NCI-H2029 treated with DMSO at 0.1 percent for 48 hours (cell line): ENCODE measurements at places on chromosomes 2 and 18.

DNA sequence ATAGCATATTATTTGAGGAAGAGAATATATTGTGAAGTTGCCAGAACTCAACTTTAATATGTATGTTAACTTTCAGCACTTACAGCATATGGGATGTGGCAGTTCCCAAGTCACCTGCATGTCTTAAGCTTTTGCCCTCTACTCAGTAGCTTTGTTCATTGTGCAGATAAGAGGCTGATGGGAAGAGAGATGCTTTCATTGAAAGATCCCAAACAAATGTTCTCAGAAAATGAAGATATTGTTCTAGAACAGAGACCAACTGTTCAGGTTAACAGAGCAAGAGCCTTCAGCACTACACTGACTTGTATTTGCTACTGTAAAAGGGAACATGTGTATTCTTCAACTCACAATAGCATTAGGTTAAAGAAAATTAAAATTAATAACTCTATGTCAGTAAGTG lies 28.1 kb downstream of the GAREM1 start:
- DNase-seq = no peak

GRCh38 chr2:101545950-101546349 lies 71.0 kb upstream of the RFX8 start:
- no peak for DNase-seq

DNA sequence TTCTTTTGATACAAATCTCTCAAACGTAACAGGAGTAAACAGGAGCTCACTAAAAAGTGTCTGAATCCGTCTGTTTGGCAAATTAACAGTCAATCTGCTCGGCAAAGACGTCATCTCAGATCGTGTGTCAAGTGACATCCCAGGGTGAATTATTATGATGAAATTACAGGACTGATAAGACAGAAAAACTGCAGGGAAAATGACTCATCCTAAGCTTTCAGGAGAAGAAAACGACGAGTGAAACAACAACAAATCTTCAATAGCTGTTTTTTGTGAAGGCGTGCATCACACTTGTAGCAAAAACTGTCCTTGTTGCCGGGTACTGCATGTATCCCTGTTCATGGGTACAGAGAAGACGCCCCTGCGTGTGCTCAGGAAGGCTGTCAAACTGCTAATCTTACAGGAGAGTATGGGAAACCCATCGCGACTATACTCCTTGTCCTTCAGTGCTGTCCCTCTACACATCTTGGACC lies 24.9 kb downstream of the EPB41L3 start:
- DNase-seq = no peak

DNA sequence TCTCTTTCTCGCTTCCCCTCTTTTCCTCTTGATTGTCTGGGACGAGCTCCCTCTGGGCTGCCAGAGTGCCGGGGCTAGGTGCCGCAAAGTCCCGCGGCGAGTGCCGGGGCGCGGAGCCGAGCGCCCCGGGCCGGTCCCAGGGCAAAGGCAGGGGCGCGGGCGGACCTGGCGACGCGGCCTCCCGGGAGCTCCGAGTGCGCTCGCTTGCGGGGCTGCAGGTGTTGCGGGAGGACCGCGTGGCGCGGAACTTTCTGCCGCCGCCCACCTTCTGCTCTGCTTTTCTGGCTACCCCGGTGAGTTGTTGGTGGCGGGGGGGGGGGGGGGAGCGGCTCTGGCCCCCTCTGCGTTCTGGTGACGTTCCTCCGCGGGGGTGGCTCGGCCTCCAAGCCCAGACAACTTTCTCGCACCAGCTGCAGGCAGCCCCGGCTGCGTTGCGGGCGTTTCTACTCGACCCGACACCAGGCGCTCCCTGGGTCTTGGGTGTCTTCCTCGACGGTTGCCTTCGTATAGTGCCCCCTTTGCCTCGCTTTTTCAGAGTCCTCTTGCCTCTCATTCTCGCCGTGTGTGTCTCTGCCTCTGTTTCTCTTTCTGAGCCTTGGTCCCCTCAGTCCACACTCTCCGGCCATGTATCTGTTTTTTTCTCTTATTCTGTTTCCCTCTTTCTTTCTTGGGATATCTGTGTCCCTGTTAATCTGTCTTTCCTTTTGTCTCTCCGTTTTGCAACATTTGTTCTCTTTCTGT lies 759 bp downstream of the GALNT13 start:
- no peak for DNase-seq

GRCh38 chr2:148613231-148614013 lies 31.1 kb upstream of the EPC2 start:
- no peak for DNase-seq

DNA sequence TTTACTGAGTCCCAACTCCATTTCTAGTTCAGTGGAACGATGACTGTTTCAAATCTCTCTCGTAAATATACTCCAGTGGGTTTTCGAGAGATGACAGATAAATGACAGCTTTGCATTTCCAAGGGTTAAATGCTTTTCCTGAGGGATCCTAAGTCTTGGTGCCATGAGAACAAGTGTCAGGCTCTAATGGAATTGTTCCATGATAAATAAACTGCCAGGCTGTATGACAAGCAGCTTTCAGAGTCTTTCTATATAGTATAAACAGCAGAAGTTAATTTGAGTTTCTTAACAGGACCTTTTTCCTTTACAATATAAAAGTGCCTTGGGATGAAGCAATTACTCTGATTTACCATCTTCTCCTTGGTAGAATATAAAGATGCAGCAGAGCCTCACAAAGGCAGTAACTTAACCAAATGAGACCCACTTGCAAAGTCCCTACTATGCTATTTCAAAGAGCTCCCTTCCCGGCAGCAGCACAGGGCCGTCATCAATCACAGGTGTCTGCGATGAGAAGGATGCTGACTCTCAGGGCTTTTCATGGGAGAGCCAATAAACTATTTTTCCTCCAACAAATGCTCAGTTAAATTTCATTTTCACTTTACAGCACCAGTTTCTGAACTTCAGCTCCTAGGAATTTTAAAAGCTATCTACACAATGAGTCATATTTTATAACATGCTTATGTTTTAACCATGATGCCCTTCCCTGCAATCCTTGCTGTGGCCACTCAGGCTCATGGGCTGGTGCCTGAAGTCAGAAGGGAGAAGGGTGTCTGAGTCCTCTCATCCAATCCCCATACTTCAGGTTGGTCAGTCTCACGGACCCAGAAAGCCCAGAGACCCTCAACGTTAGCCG lies 123.8 kb downstream of the AFF3 start:
- no peak for DNase-seq

- DNase-seq = no peak
Measured at GRCh38 chr2:106160786-106161261, 33.3 kb downstream of the UXS1 start.

DNA sequence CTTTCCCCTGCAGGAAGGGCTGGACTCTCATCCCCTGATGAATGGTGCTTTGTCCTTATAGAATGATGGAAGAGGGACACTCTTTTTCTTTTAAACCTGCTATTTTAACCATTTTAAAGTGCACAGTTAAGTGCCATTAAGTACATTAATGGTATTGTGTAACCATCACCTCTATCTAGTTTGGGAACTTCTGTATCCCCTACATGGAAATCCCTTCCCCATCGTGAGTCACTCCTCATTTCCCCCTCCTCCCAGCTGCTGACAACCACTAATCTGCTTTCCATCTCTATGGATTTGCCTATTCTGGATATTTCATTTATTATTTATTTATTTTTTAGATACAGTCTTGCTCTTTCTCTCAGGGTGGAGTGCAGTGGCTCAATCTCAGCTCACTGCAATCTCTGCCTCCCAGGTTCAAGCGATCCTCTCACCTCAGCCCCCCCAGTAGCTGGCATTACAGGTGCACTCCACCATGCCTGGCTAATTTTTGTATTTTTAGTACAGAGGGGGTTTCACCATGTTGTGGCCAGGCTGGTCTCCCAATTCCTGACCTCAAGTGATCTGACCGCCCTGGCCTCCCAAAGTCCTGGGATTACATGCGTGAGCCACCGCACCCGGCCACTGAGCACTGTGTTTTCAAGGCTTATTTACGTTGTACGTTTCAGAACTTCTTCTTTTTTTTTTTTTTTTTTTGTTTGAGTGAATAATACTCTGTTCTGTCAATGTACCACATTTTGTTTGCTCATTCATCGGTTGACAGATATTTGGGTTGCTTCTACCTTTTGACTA lies 15.8 kb downstream of the DGKD start:
- no peak for DNase-seq

DNA sequence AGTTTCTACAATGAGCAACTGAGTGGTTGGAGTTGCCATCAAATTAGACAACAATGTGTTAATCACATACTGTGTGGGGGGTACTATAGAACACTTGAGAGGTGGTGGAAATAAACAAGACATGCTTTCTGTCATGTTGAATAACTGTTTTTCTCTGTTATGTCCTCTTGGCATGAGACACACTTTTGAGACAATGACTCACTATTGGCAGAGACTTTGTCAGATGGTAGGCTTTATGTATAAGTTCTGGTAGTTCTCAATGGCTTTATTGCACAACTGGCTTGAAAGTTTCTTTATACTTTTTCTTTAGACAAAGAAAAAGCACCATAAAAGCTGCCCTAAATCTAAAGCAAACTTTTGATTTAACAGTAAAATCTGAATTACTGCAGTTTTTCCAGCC lies 578.7 kb downstream of the ADCYAP1 start:
- no peak for DNase-seq

- DNase-seq = no peak
Measured at GRCh38 chr2:230678451-230678850, 34.2 kb upstream of the CAB39 start.

DNA sequence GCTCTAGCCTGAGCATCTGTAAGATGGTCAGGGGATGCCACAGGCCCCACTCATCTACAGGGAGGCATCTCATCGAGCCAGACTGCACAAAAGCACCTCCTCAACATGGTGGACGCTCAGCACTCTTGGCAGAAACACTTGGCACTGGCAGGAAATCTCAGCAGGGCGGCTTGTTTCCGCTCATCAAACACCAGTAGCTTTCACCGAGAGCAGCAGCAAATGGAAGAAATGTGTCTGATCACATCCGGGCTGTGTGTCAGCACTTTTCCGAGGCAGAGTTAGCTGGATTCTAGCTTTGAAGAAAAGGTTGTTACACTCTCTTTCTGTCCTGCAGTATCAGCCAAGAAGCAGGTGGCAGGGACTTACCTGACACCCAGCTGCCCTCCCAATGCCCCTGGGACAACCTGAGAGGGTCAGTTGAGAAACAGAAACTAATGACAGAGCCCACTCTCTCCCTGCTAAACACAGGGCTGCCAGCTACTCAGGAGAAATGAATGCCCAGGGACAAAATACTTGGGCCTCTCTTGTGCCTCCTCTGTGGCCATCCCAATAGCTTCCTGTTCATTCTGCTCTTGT lies 68.9 kb upstream of the FZD7 start:
- DNase-seq = no peak

DNA sequence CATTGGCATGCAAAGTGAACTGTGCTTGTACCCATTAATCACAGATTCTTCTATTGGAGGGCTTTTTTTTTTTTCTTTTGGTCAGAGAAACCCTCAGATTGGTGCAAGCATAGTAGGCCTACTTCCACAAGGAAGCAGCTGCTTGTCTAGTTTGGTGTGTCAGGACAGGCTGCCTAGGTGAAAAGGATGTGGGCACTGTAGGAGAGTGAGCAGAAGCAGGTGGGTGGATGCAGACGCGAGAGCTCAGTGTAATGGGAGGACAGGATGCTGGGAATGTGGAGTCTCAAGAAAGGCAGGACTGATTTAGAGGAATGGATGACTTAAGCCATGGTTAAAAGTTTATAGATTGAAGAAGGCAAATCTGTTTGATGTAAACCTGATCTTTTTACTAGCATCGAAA lies 3.1 kb downstream of the ELP2 start:
- DNase-seq = no peak

DNA sequence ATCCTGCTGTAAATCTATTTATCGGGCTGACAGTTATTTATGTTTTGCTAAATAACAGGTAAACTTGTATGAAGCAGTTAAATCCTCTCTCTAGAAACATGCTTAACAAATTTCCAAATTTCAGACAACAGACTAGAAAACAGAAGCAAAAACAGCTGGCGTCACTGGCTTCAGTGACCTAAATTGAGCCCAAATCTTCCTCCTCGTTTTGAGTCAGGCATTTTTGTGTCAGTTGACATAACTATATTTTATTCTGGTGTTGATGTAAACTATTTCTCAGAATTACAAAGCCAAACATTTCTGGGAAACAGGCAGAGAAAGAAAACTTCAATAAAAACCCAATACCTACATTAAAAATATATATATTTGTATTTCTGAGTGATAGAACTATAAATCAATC lies 21.7 kb downstream of the RBMS1 start:
- DNase-seq = no peak

DNA sequence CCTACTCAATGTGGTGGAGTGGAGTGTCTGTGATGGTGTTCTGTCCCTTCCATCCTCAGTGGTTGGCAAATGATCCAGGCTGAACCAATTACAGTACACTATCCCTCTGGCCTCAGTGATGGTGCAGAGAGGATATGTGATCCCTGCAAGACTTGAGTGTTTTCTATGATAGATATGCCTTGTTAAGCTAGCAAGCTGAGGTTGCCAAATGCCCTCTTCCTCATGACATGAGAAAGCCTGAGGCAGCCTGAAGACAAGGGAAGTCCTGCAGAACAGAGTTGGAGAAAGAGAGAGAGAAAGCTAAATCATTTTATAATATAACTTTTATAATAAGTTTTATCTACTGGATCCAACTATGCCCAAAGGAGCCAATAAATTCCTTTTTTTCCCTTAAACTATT lies 41.6 kb upstream of the GORASP2 start:
- DNase-seq = no peak

GRCh38 chr18:79396431-79397246 lies 909 bp downstream of the NFATC1 start:
- DNase-seq = no peak

GRCh38 chr2:85673716-85674375 lies 5.8 kb upstream of the SFTPB start:
- DNase-seq = no peak

- DNase-seq = peak; percentile 86
Measured at GRCh38 chr2:28716265-28716865, 35.3 kb upstream of the PPP1CB start.

DNA sequence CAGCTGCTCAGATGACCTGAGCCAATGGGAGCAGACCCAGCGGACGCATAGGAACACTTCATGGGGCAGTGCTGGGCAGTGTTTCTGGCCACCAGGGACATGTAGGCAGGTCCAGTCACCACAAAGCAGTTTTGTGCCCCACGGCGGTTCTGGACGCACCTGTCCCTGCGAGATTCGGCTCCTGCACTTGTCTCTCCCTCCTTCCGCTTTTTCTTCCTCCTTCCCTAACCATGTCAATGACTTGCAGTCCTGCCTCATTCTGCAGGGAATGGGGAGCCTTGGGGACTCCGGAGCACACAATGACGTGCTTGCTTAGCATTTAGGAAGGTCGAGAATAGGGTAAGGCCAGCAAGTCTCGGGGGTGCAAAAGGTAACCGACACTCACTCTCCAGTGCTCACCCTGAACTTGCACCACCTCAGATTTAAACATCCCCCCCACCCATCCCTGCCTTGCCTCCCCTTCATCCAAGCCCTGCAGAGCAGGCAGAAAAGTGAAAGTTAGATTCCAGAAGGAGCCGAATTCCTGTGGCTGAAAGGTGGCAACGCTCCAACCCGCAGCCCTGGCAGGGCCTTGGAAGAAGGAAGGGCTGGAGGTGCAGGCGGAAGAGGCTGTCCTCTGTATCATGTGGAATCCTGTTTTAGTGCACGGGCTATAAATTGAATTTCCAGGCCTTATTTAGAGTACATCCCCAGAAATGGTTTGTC lies 40.5 kb upstream of the ATG16L1 start:
- DNase-seq = peak; percentile 37
